Activated CD8-positive, alpha-beta memory T cell treated with anti-CD3 and anti-CD28 coated beads for 48 hours (primary cell): ENCODE measurements at places on chromosomes 3 and 15.

- no peak for DNase-seq
Measured at GRCh38 chr15:80325206-80325605, 73.2 kb upstream of the CTXND1 start.

GRCh38 chr3:161977063-161977462 is 480.5 kb downstream of the OTOL1 start:
- DNase-seq = no peak

DNA sequence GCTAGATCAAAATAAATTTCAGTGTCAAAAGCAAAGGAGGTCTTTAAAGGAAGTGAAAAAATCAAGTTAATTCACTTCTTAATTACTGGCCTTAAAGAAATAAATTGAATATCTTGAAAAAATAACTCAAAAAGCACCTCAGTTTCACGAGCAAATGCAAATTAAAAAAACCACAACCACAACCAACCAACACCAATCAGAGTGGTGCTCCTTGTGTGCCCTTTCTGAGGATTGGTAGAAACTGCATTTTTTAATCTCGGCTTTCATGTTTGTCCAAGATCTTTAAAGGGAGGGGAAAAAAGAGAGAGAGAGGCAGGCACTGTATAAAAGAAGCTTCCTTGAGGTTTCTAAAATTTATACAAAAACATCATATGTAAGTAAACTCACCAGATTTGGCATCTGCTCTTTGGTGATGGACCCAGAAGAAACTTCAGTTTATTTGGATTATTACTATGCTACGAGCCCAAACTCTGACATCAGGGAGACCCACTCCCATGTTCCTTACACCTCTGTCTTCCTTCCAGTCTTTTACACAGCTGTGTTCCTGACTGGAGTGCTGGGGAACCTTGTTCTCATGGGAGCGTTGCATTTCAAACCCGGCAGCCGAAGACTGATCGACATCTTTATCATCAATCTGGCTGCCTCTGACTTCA is at the start of gene GPR15:
GPR15 (plus strand) TSS at position 357 of the 653 bp plus-strand sequence; CDS start at position 413, 56 bp downstream.
- DNase-seq = no peak

DNA sequence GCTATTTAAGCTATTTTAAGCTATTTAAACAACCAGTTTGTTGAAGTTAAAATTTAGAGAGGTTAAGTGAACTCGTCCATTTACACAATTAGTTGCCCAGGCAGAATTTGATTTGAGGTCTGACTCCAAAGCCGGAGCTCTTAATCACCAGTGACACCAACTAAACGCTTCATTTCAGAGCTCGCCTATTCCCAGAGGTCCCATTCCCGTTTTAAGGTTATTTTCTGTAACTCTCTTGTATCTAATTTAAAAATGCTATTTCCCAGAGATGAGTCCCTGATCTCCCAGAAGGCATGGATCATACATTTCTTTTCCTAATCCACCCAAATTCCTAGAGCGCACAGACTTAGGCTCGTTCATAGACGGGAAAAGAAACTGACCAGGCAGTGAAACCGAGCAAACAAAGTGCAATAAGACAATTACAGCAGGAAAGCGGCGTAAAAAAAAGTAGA is 904 bp upstream of the MCTP2 start:
- DNase-seq = no peak

GRCh38 chr15:33100314-33100713 is 94.2 kb downstream of the FMN1 start:
- DNase-seq = no peak

- DNase-seq = no peak
Measured at GRCh38 chr3:15280853-15281532, 51.4 kb downstream of the SH3BP5 start.

GRCh38 chr15:42491539-42492225 is 741 bp upstream of the ZNF106 start:
- no peak for DNase-seq

DNA sequence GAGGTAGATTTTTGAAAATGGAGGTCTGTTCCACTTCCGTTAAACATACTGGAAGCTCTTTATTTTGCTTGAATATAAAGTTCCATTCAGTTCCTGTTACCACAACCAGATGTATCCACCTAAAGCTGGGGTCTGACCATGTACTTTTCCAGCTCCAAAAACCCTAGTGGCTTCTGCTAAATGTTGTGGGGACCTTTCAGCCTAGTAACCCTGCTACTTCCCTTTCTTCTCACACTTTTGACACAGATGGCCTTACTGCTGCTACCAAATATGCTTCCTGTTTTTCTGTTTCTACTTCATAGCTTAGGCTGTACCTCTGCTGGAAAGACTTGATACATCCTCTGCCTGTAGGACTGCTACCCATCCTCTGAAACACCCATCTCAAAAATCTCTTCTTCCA is 87.8 kb downstream of the COL6A6 start:
- no peak for DNase-seq

GRCh38 chr3:4993276-4994143 is 14.3 kb downstream of the BHLHE40 start:
- DNase-seq = no peak

GRCh38 chr3:72288955-72289691 is 504.2 kb upstream of the PROK2 start:
- no peak for DNase-seq

- DNase-seq = no peak
Measured at GRCh38 chr3:160720123-160720746, 35.8 kb upstream of the PPM1L start.

DNA sequence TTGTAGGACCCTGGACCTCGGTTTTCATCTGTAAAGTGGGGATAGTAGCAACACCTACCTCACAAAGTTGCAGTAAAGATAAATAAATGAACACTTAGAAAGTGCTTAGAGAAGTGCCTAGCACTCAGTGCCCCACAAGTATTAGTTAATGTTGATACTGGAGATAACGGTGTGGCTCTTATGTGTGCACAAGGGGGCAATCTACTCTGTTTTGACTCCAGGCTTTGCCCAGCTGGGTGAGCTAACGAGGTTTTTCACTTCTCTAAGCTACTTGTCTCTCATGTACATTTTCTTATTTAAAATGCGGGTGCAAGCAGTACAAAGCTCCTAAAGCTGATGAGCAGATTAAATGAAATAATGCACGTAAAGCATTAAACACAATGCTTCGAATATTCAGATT is 193.5 kb upstream of the ICE2 start:
- DNase-seq = no peak

DNA sequence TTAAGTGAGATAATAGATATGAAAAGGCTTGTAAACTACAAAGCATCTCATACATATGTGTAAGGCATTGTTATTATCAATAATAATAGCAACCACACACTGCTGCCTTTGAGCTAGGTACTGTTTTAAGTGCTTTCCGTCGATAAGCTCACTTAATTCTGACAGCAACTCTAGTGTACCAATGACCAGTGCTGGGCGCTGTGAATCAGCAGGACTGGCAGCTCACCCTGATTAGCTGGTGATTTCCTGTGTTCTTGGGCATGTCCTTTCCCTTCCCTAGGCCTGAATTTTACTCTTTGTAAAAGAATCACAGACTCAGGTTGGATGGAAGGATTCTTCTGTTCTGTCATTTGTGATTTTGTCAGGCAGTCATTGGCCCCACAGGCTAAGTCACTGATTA is 215.6 kb downstream of the LPP start:
- DNase-seq = no peak

DNA sequence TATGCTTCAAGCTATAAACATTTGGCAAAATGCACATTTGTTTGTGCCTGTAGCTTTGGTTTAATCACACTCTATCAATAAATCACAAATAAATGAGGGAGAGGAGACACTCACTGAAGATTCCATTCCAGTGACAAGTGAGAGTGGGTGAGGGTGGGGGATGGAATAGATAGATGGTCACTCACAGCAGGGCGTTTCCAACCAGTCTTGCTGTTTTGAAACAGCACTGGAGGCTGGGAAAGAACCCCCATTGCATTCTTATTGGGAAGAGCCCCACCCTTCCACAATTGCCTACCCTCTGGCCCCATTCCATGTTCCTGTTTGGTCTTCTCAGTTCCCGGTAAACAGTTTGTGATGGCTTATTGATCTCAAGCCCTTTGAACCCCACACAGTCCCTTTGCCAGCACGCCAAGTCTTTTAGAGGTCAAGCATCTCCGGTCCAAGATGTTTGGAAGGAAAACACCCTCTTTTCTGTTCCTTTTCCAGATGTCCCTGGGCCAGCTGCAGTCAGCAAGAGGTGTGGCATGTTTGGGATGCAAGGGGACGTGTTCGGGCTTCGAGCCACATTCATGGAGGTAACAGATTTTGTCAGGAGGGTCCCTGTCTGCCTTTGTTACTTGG is 30.7 kb downstream of the LMCD1 start:
- DNase-seq = no peak

- DNase-seq = no peak
Measured at GRCh38 chr3:2741516-2741915, 368.7 kb downstream of the IL5RA start.

GRCh38 chr3:61448378-61448777 is 113.0 kb upstream of the PTPRG start:
- no peak for DNase-seq

DNA sequence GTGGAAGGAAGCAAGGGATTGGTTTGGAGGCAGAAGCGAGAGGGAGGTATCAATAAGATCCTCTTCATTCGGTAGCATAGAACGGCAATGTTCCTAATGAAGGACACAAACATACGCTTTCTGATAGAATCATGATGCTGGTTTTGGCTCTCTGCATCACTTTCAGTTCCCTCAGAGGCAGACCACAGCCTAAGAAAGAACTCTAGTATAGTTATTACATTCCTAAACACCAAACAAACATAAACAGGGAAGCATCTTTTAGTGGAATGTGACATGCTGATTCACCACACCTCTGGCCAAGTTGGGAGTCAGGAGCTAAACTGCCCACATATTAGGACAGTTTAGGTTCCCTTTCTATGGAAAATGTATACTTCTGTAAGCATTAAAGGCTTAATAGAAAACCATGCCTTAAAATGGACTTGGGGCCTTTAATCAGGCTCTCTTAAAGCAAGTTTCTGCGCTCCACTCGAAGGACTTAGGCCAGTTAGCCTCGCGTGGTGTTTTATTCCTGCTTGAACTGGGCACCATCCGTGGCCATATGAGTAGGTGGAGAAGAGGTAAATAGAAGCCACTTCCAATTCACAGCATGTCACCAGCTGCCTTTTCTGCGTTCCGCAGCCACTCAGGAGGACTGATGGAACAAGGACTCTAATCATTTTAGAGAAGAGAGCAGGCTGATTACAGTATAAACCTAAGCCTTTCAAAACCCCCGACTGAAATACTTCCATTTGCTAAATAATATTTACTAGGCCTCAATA is 53.7 kb downstream of the CD47 start:
- DNase-seq = no peak

DNA sequence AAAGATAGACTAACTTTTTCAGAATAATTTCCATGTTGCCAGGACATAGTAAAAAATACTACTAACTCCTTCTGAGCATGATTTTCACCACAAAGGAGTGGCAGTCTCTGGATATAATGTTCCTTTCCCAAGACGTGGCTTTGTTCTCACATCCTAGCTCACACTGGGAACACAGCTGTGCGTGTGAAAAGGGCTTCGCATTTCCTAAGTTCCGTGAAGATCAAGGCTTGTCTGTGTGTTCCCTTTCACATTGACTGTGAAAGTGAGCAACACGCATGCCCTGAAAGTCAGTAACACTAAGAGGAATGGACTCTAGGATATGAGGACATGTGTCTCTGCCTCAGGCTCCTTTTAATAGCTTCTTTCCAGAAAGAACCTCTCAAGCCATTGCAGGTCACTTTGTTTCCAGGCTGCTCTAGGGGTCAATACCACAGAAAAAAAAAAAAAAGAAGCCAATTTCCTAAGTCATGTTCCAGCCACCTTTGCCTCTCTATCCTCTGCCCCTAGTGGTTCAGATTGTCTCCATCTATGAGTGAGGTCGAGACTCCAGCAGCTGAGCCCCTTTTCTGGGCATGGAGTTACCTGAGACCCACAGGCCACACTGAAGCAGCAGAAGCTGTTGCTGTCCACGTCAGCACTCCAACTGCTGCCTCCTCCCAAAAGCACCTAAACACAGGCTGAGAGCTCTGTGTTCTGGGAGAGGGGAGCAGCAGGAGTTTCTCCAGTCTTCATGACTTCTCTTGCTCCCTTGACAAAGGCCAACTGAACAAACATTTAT is 355.9 kb downstream of the RSL24D1 start:
- DNase-seq = no peak

DNA sequence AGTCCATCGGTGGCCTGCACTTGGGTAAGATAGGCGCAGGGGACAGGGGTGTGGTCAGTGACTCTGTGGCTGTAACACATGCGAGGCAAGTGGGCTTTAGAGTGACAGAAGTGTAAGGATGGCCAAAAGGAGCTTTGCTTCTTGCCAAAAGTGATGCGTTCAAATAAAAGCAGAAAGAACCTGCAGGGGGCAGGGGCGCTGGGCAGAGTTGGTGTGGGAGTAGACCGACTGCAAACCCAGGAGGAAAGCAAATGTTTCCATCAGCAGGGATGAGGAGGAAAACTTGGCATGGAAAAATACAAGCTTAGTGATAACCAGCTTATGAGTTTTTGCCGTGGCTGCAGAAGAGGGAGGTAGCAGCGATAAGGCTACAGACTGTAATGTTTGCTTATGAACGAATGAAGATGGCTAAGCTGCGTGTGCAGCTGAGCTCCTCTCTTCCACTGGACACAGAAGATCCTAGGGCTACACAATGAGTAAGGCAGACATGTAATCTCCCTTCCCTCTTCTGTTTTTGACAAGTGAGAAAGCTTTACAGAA is 149.4 kb downstream of the WNT5A start:
- DNase-seq = no peak

- no peak for DNase-seq
Measured at GRCh38 chr3:150014782-150015181, 44.1 kb upstream of the PFN2 start.

GRCh38 chr3:87555290-87555689 is 278.9 kb upstream of the POU1F1 start:
- no peak for DNase-seq

DNA sequence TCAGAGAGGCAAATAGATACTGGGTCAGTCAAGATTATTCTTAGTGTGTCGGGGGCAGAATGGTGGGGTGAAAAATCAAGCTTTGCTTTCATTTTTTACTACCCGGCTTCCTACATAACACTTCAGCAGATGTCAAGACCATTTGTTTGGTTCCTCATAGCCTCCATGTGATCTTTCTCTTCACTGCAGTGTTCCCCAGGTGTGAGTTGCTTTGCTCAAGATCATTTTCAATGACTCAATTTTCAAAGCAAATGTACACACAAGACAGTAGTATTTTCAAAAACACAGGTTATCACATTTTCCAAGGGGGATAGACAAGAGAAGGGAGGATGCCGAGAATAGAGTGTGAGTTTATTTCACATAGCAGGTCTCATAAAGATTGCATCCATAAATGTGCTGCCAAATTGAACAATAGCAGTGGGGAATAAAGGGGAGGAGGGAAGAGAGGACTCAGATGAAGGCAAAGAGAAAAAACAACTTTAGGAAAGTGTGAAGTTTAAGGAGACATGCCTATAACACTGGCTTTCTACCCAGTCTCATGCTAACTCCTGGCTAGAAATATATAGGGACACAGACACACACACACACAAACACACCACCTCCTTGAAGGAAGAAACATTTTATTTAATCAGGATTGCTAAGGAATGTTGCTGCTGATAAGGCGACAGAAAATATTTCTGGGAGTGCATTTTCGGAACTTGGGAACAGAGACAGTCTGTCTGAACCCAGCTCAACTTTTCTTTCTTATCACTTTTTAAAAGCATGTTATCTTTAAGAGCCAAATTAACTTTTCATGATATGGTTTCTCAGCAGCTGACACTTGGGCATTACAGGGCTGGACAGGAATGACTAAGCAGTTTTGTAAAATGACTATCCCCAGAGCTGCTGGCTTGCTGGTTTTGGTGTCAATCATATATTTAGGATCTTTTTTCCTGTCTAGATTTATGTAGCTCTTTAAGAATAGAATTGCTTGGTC is 402.4 kb downstream of the RBMS3 start:
- no peak for DNase-seq

- DNase-seq = no peak
Measured at GRCh38 chr15:81225161-81225671, 28.5 kb downstream of the IL16 start.

- DNase-seq = no peak
Measured at GRCh38 chr3:82927309-82928253, 1166.1 kb upstream of the GBE1 start.
